ENCODE measurements at places on chromosomes 12 and 14.

- no peak for DNase-seq
These were observed 89.2 kb upstream of the TMEM260 start for GRCh38 chr14:56490379-56490778.

DNA sequence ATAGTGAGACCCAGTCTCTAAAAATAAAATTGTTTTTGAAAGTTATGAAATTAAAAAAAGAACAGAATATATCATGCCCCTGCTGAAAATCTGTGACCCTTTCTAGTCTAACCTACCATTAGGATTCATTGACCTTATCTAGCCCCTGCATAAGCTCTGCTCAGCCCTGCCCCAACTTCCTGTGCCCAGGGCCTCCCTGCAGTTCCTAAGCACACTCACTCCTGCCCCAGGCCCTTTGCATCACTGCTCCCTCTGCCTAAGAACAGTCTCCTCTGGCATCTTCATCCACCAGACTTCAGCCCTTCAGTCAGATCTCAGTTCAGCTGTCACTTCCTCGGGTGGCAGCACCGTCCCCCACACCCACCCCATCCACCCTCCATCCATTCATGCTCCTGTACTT, 55.4 kb downstream of the SCARB1 start:
- no peak for DNase-seq

- no peak for DNase-seq
These were observed 80.8 kb downstream of the C14orf132 start for GRCh38 chr14:96119947-96120346.

DNA sequence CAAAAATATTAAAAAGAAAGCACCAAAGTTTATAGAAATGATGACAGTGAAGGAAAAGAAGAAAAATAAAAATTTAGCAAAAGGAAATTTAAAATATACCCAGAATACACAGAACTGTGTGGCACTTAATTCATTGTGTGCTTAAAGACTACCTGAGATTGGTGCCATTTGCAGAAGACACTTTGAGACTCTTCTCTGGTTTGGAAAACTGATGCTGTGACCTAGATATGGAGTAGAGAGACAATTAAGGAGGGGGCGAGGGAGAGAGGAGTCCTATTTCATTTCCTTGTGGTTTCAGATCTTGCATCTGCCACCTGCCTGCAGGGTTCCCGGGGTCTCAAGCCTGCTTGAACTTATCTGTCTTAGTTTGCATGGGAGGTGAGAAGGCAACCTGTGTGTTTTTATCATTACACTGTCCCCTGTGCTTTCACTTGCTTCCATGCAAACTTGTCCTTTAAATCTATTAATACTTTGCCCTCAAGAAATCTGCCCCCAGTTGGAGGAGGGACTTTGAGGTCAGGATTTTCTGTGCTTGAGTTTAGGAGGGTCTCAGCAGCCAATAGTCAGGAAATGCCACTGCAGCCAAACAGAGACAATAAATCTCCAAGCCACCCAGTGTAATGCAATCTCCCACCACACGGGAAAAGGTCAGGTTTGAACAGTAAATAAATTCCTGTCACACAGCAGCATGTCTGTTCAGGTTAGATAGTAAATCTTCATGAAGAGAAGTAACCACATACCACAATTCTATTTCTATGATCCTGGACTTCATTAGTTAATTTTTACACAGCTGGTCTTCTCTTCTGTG, 119.4 kb downstream of the CAND1 start:
- no peak for DNase-seq

DNA sequence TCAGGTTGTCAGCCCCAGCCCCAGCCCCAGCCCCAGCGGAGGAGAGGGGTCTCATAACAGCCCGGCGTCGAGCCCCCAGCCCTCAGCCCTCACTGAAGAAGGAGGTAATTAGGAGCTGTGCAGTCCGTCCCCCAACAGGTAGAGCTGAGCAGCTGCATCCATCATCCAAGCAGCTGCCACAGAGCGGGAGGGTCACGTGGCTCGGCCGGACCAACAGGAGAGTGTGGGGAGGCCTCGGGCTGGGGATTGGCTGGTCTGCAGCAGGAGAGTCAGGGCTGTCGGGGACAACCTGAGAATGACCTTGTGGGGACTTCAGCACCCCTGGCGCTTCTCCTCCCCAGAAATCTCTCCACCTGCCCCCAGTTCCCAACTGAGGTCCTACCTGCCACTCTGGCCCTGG, 29.6 kb downstream of the SMUG1 start:
- DNase-seq, result peak; percentile 71

DNA sequence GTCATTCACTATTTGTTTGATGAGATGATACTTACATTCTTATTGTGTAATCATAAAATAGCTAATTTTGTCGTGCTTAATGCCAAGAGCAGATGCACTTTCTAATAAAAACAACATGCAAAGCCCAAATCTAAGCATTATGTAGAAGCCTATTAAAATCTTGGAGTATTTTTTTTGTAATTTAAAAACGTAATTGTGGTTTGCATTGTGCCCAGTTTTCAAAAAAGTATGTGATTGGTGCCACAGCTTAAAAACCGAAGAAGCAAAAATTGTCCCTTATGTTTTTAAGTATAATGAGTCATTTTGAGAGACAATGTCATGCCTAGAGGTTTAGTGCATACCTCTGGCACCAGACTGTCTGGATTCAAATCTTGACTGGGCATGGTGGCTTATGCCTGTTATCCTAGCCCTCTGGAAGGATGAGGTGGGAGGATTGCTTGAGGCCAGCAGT, 464.8 kb upstream of the RGS6 start:
- no peak for DNase-seq

DNA sequence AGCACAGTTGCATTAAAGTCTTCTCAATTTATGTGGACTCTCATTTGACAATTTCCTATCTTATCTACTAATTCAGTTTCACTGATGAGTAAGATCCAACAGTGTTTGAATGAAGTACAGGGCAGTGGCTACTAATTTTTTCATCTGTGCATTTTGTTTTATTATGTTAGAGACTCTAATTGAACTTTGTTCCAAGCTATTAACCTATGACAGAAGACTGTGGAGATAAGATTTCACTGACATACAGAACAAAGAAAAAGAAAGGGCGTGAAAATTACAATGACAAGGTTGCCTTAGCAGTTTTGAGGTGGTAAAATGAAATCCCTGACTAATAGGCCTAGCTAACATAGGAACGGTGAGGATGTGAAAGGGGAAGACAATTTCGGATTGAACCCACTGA, 153.2 kb upstream of the SOX5 start:
- DNase-seq, result no peak

DNA sequence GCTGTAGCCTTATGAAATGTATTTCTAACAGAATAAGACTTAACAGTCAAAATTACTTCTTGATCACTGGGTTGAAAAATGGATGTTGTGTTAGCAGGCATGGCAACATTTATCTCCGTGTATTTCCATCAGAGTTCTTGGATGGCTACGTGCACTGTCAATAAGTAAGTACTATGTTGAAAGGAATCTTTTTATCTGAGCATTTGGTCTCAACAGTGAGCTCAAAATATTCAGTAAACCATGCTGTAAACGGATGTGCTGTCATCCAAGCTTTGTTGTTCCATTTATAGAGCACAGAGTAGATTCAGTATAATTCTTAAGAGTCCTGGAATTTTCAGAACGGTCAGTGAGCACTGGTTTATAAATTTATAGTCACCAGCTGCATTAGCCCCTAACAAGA, 15.5 kb downstream of the SCAF11 start:
- no peak for DNase-seq

GRCh38 chr12:115000038-115000437, 316.1 kb upstream of the TBX3 start:
- peak; percentile 3 for DNase-seq

DNA sequence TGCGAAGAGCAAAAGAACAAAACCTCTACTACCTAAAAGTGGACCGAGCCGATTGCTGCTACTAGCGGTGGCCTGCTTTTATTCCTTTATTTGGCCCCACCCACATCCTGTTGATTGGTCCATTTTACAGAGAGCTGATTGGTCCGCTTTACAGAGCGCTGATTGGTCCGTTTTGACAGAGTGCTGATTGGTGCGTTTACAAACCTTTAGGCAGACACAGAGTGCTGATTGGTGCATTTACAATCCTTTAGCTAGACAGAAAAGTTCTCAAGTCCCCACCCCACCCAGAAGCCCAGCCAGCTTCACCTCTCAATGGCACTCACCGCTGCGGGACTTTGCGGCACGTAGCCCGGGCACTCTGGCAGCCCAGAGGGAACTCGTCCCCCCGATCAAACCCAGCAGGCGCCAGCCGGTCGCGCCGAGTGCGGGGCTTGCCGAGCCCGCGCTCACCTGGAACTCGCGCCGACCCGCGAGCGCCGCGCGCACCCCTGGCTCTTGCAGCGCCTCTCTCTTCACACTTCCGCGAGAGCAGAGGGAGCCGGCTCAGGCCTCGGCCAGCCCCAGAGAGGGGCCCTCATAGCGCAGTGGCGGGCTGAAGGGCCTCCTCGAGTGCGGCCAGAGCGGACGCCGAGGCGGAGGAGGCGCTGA, 8.7 kb upstream of the FGD4 start:
- no peak for DNase-seq

DNA sequence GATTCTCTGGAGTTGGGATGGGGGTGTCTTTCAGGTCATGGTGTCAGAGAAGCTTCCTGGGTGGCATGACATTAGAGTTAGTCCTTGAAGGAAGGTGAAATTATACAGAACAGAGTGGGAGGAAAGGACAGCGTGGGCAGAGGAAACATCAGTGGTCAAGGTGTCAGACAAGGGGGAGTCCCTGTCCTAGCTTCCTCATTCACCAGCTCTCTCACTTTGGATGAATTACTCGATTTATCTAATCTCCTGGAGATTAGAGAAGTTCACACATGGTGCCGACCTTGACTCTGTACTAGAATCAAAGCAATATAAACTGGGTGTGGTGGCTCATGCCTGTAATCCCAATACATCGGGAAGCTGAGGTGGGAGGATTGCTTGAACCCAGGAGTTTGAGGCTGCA, 492.9 kb downstream of the VRK1 start:
- no peak for DNase-seq

GRCh38 chr14:61609191-61609843, 86.0 kb upstream of the HIF1A start:
- DNase-seq, result peak; percentile 40

- DNase-seq, result no peak
These were observed 38.2 kb upstream of the ARHGAP5 start for GRCh38 chr14:32038876-32039275.

- no peak for DNase-seq
These were observed 112.6 kb downstream of the KCNK10 start for GRCh38 chr14:88210426-88210825.

DNA sequence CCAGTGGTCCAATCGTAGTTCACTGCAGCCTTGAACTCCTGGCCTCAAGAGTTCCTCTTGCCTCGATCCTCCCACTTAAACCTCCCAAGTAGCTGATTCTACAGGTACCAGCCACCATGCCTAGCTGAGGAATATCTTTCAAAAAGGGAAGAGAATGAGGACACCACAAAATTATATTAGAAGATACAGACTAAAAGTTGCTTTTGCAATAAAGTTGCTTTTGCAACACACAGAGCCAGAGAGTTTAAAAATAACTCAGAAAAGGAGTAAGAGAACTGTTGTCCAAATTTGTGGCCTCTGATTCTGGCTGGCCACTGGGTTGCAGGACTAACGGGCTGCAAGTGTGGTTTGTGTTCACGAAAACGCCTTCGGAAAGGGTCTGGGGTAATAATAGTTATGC, 19.8 kb downstream of the TMEM253 start:
- no peak for DNase-seq

DNA sequence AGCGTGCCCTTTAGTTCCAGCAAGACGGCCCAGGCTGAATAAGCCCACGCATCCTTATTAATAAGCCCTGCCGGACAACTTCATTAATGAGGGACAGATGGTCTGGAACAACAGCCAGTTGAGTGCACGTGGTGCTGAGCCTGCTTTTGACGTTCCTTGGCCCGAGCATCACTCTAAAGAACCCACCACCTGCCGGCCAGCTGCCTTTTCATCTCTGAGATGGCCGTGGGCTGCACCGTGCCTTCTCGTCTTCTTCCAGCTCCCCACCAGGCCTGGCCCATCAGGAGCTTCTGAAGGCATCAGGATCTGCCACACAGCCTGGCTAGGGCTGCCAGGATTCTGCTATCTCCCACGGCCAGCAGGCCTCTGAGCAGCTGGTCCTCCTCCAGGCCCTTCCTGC, 80.0 kb downstream of the AACS start:
- no peak for DNase-seq

GRCh38 chr14:23145794-23146350, 26.8 kb upstream of the CEBPE start:
- no peak for DNase-seq

DNA sequence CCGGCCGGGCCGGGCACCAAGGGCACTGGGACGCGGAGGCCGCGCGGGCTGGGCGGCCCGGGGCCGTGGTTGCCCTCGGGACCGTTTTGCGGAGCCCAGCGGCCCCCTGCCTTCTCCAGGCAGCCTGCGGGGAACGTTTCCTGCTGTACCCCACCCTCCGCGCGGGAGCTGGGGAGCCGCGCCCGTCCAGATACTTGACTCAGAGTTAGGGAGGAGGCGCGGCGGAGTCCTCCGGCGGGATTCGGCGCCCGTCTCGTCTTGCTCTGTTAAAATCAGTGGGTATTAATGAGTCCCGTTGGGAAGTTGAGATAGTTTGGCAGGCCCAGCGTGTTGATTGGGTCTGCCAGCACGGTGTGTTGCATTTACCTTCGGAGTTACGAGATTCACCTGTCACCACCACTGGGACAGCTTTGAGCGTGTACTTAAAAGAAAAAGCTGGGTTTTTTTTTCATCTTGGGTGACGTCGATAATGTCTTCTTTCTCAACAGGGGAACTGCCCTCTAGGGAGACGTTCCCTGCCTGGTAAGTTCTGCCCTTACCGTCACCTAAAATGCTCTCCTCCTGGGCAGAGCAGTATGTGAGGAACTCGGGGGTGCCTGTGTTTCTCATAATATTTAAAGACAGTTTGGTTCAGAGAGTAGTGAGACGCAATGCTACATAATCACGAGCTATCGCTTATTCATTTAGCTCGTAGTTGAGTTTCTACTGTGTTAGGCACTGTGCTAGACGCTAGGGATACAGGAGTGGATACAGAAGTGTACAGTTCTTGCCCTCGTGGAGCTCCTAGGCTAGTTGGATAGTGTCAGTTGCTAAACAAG, 596 bp downstream of the DLST start:
- no peak for DNase-seq

- DNase-seq, result no peak
These were observed 212.8 kb downstream of the CACNA1C start for GRCh38 chr12:2265461-2266167.

DNA sequence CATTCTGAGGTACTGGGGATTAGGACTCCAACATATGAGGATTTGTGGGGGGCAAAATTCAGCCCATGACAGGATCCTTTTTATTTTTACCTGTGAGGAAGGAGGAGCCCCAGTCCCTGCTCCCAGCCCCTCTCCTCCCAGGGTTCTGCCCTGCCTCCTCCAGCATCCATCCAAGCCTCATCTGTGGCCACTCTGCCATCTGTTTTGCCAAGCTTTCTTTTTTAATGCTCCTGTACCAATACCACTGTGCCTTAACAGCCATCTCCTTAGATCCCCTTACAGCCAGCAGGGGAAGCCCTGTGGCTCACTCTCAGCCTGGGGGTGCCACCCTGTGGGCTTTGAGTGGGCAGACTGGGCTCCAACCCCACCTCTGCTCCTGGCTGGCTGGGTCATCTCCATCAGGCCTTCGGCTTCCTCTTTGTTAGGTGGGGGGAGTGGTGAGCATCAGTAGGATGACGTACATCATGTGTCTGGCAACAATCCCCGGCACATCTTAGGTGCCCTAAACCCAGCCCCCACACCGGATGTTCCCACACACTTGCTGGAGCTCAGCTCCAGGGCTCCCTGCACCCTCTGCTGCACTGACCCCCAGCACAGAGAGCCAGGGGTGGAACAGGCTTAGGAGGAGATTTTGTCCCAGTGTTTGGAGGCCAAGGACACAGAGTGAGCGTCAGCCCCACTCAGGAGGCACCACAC, 40.2 kb downstream of the CYP46A1 start:
- DNase-seq, result no peak
